ENCODE measurements at places on chromosomes 5 and 9.

DNA sequence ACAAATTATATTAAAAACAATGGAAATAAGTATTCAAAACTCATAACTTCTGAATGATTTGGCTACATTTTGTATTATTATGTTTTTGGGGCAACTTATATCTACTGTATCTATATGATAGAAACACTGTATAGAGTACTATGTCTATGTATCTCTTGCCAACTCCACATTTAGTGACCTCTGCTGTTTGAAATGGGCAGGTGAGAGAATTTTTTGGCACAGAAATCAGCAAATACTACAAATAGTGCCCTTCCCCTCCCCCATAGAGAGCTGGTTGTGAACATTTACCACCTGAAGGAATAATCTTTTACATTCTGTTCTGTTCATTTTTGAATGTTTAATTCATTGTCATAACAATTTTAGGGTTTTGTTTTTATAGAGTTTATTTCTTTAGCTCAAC is 545.3 kb downstream of the PDE4D start:
- DNase-seq: no peak

DNA sequence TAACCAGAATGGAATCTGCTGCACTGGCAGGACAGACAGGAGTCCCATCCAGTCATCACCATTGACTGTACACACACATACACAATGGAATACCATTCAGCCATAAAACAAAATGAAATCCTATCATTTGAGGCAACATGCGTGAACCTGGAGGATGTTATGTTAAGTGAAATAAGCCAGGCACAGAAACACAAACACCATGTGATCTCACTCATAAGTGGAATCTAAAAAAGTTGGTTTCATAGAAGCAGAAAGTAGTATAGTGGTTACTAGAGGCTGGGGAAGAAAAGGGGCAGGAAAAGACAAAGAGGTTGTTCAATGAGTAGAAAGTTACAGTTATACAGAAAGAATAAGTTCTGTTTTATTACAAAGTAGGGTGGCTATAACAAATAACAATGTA is 884.0 kb upstream of the ACO1 start:
- no peak for DNase-seq

- DNase-seq: no peak
Observed at GRCh38 chr9:110874963-110875674, 163.2 kb downstream of the LPAR1 start.

DNA sequence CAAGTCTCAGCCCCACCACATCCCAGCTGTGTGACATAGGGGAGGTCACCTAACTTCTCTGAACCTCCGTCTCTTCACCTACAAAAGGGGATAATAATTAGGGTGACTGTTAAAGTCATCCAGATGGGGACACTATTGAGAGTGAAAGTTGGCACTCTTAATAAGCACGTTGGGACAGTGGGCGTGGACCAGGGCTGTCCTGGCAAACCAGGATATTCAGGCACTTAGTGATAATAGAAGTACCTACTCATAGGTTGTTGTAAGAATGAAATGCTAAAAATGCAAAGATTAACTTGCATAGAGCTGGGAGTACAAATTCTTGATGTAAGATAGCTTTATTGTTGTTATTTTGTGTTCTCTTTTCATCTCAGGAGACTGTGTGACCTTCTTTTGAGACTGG is 177.9 kb downstream of the MELK start:
- no peak for DNase-seq

DNA sequence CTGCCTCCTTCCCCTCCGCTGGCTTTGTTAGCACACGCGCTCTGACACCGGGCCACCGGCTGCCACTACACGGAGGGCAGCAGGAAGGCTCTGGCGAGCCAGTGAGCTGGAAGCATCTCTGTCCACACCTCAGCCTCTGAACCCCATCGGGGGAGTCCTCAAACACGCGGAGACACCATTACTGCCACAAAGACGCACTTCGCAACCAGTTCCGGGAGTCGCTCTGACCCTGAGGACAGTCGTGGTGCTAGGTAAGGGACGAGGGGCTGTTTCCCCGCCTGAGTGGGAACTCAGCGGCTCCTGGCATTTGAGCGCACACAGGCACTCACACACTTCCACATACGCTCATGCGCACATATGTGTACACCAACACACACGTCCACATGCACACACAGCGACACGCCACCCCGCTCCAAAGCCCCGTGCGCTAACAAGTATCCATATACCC is 160.0 kb downstream of the C9orf152 start:
- no peak for DNase-seq

DNA sequence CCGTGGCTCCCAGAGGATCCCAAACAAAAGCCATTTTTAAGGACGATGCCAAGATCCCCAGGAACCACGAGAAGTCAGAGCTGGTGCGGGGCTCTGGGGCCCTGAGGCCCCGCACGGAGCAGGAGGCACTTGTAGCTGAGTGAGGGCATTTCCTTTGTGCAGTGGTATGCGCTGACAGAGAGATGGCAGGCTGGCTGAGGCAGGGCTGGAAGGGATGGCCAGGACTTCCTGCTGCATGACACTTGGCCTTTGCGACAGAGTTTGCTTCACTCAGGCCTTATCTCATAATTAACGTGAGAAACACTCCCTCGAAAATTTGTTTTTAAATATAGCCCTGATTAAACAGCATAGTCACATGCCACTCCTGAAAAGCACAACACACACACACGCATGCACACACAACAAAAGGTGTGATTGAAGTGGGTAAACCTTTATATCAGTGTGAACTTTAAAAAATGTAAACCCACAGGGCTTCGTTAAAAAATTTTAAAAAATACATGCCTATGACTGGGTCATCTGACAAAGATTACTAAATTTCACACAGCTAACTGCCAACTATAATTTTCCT is 536.6 kb downstream of the PDE4D start:
- DNase-seq: no peak
